ENCODE measurements at places on chromosomes 11 and 22.
A peak's percentile ranks its signal among the peaks of the same experiment; 100 is the strongest.

DNA sequence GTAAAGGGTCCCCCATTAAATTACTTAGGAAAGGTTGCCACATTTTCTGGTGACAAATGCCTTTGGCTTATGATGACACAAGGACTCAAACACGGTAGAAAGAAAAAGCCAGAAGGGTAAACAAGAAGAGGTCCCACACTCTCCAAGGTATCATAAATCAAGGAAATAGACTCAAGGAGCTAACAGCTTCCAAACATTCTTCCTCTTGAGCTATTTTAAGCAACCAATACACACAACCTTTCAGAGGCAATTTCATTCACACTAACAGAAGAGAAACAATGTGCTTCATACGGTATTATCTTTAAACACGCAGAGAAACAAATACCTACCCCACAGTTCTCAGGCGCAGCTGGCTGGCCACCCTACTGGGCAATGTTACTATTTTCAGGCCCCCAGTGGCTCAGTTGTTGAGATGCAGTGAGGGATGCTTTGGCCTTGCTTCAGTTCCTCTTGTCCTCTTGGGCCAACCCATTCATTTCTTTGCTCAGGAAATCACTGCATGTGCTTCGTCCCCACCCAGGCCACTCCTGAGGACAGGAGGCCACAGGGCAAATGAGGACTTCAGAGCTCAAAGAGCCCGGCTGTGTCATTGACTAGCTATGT lies 15.8 kb downstream of the ABTB2 start:
- DNase-seq: no peak

GRCh38 chr11:48170241-48171233 lies 46.1 kb upstream of the OR4B1 start:
- peak; percentile 50 for DNase-seq

GRCh38 chr11:64122411-64123410 lies 43.2 kb downstream of the MACROD1 start:
- no peak for DNase-seq

- DNase-seq: no peak
Observed at GRCh38 chr11:67022961-67023956, at the start of gene SYT12. Gene SYT12, plus strand, starts transcription at chr11:67023134. Its CDS starts 7,011 bp downstream, at chr11:67030145.

- DNase-seq: no peak
Observed at GRCh38 chr11:66321606-66322005, 4.8 kb upstream of the CD248 start.

DNA sequence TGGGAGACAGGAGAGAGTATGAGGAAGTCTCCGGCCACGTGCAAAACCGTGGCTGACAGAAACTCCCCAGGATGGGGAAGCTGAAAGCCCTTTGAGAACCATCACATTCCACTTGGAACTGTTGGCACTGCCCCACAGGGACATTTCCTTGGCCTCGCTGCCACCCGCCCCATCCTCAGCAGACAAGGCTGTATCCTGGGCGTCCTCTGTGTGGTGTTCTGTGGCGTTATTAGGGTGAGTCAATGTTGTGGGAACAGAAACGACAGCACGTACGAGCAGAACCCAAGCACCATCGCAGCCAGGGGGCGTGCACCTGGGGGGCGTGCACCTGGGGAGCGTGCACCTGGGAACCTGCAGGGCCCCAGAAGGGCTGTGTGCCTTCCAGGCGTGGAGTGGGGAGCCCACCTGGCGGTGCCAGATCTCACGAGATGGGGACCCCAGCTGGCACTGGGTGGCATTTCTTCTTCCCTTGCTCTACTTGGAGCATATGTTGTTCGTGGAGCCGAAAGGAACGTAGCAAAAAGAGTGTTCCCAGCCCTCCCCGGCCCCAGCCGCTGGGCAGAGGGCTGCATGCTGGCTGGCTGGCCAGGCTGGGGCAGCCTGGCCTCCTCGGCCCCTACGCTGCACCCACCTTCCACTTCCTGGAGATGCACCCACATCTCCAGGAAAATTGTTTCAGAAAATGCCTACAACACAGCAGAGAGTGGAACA lies 35.4 kb downstream of the NFAM1 start:
- DNase-seq: peak; percentile 27

DNA sequence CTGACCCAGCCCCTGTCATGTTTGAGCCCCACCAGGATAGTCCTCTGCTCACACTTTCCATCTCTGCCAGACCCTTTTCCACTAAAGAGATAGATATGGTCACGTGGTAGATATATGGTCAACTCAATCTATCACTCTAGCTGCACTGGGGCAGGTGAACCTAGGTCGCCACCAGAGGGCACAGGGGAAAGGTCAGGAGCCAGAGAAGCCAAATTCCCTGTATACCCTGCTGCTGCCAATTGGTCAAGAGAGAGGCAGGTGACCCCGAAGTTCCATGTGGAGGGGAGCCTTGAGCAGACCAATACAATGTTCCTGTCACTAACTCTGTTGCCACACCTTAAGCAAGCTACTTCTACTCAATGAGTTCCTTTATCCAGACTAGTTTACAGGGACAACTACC lies 101.1 kb upstream of the GALNT18 start:
- no peak for DNase-seq

DNA sequence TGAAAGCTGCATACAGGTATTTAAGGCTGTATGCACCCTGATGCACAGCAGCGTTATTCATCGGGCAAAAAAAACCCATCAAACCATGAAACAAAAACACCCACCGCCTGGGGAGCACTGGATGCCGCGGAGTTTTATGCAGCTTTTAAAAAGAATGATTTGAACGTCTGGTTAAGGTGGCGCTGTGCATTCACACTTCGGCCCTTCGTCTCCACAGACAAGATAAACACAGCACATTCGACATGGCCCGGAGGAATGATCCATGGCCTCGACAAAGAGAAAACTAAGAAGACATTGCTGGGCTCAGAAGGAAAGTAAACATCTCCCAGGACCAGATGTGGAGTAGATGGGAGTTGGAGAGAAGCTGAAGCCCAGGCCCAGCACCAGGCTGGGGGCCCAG lies 40.8 kb upstream of the GAL start:
- no peak for DNase-seq

DNA sequence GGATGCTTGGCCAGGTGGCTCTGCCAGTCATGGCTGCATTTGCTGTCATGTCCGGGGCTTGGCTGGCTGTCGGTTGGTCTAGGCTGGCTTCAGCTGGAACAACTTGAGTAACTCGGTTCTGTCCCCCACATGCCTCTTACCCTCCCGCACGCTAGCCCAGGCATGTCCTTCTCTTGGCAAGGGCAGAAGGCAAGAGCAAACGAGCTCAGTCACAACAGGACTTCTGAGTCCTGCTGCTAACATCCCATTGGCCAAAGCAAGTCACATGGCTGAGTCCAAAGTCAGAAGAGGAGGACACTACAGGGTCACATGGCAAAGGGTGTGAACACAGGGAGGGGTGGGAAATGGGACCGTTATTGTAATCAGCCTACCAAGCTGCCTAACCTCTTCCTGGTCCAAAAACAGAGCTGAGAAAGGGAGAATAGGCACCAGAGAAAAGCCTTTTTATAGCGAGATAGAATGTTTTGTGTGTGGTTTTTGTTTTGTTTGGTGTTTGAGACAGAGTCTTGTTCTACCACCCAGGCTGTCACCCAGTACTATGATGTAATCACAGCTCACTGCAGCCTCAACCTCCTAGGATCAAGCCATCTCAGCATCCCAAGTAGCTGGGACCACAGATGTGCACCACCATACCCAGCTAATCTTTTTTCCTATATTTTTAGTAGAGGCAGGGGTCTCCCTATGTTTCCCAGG lies 81.9 kb downstream of the MN1 start:
- DNase-seq: peak; percentile 42

DNA sequence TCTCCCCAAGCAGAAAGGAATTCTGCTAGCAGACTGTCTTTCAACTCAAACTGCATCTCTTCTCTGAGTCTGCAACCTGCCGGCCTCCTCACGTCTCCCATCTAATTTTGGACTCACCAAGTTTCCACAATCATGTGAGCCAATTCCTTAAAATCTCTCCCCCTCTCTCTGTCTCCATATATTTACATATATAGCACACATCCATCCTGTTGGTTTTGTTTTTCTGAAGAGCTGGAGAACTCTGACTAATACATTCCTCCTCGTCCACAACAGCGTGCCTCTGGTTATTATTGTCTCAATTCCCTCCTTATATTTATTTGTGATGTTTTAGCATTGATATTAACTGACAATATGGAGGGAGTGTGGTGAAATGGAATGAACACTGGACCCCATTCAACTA lies 29.6 kb upstream of the FJX1 start:
- DNase-seq: no peak

DNA sequence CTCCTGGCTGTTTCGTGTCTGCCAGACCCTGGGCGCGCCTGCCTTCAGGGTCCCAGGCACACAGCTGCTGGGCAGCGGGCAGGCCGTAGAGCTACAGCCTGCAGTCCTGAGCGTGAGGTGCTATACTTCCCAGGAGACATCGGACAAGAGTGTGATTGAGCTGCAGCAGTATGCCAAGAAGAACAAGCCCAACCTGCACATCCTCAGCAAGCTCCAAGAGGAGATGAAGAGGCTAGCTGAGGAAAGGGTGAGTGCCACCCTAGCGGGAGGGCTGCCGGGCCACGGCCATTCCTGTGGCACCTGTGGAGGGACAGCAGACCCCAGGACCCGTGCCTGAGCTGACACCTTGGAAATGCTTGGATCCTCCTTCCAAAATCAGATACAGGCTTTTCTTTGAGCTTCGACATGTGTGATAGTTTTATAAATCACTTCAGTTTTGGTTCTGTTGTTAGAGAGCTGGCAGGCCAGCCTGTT lies 7.1 kb upstream of the RANBP1 start:
- DNase-seq: no peak

DNA sequence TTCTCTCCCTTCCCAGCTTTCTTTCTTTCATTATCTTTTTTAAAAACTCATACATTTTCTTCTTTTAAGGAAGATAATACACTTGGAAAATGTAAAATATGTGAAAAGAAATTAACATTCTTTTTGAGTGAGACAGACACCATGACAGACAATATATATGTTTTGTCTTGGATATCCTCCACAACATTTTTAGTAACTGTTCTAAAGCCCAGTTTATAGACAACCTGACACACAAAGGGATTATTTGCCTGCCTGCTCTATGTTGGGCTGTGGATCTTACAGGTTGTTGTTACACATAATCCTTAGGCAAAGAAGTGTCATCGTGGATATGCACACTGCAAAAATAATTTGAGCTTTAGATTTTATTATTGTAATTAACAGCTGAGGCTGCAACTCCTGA lies 301.4 kb upstream of the PDGFD start:
- no peak for DNase-seq

DNA sequence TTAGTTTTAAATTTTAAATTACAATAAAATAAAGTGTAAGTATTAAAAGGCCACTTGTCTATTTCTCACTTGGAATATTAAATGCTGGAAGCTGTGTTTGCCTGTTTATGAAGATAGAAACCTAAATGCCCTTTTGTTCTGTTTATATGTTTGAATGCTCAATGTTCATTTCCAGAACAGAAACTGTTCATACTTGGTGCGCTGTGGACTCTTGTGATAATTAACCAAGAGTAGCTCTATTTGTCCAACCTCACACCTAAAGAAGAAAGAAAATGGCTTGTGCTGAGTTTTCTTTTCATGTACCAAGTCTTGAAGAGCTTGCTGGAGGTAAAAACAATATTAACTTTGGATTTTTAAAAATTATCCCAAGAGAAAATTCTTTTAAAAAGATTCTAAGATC lies 5.7 kb downstream of the C11orf54 start:
- no peak for DNase-seq

GRCh38 chr22:45994491-45995404 lies 17.8 kb upstream of the WNT7B start:
- peak; percentile 78 for DNase-seq

GRCh38 chr11:99791354-99791753 lies 770.6 kb downstream of the CNTN5 start:
- no peak for DNase-seq

- no peak for DNase-seq
Observed at GRCh38 chr22:37803195-37803638, 4.5 kb upstream of the GCAT start.

DNA sequence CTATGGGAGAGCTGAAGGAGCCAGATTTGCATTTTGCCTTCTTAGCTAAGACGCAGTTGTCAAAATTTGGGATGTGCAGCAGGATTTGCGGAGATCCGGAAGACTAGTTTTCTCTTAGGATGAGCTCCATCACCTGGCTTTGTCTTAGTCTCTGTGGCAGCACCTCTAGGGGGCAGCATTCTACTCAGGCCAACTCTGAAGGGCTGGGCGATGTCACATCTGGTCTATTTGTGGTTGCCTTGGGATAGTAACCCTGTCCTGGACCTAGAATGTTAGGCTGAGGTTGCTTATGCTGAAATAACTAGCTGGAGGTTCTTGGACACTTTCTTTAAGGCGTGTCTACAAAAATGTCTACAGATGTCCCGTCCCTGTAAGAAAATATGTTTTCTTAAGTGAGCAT lies 116.2 kb downstream of the FAT3 start:
- no peak for DNase-seq

DNA sequence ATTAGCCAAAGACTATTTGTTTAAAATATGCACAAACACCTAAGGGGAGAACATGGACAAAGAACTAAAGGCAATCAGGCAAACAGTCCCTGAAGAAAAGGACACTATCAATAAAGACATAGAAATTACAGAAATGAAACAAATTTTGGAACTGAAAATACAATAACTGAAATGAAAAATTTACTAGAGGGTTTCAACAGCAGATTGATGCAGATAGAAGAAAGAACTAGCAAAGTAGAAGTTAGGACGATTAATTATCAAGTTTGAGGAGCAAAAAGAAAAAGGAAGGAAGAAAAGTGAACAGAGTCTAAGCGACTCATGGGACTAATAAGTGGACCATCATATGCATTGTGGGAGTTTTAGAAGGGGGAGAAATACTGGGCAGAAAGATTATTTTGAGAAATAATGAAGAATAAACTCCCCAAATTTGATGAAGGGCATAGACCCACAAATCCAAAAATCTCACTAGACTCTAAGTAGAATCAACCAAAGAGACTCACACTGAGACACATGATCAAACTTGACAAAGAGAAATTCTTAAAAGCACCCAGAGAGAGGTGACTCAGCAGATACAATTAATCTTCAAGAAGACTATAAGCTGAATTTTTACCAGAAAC lies 62.9 kb downstream of the JAM3 start:
- DNase-seq: no peak

GRCh38 chr11:130587658-130588057 lies 139.2 kb downstream of the ADAMTS15 start:
- DNase-seq: no peak

DNA sequence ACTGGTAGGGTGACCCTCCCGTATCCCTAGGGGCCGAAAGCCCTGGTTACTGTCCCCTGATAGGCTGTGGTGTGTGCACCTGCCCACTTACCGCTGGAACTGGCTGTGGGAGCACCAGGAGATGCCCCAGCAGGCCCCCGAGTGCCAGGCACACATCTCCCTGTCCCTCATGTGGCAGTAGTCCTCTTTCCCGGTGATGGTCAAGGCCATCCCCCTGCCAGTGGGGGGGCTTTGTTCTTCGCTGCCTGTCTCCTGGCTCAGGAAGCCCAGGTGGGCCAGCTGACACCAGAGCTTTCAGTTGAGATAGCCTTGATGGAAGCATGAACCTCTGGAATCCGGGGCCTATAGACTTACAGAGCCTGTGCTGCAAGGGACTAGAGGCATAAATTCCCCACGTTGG lies 100.5 kb downstream of the MPPED1 start:
- no peak for DNase-seq

DNA sequence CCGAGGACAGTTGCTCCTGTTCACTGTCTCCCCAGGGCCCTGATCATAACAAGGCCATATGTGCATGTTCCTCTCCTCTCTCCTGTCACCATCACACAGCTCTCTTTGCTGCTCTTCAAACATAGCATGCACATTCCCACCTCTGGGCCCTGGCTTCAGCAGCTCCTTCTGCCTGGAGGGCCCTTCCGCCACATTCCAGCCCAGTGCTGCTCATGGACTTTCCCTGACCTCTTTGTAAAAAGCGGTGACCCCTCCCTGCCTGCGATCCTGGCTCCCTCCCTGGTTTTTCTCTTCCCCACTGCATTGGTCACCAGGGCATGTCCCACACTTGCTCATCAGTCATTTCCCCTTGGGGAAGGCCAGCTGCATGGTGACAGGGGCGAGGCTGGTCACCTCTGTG lies 98.2 kb downstream of the MYO18B start:
- no peak for DNase-seq

Measured in KBM-7 (cell line).